ENCODE measurements at places on chromosomes 11 and 22. TPM values are rescaled to one million over a fixed set of nuclear protein-coding genes. Genes with fewer than 3 reads are reported as not detected.

The GGT5 gene
- total RNA-seq, result 3.6 TPM

The MS4A10 gene
- total RNA-seq, result not detected

The PANX3 gene
- not detected for total RNA-seq

The RBMXL2 gene
- total RNA-seq, result 0.10 TPM

The CRYBB2 gene
- total RNA-seq, result 0.39 TPM

The CCDC87 gene
- total RNA-seq, result 2.0 TPM

The OR6T1 gene
- total RNA-seq, result not detected

The VSTM5 gene
- not detected for total RNA-seq

The POU2AF2 gene
- not detected for total RNA-seq

The CENPM gene
- total RNA-seq, result 39.8 TPM

The TIGD3 gene
- 2.4 TPM for total RNA-seq

The PRG2 gene
- not detected for total RNA-seq

The CALCA gene
- total RNA-seq, result not detected

The SHISA8 gene
- total RNA-seq, result 0.62 TPM

The KCNQ1OT1 gene
- total RNA-seq, result 1.3 TPM

The CDC45 gene
- 26.1 TPM for total RNA-seq

The GRAP2 gene
- 0.54 TPM for total RNA-seq

The RAB39A gene
- 3.3 TPM for total RNA-seq

The TSKU gene
- total RNA-seq, result 31.4 TPM

The OR2AG2 gene
- 0.18 TPM for total RNA-seq

The SEC14L6 gene
- total RNA-seq, result not detected

The SUSD2 gene
- 10.6 TPM for total RNA-seq

The MUC2 gene
- 0.08 TPM for total RNA-seq

The KCNJ11 gene
- total RNA-seq, result 0.67 TPM

The P2RY2 gene
- 2.4 TPM for total RNA-seq

The KCNJ1 gene
- not detected for total RNA-seq

The PRDM10 gene
- total RNA-seq, result 12.5 TPM

The IFTAP gene
- total RNA-seq, result 18.2 TPM

The FOLR3 gene
- not detected for total RNA-seq

The HTR3B gene
- not detected for total RNA-seq

The CRYBA4 gene
- total RNA-seq, result not detected

The CARNS1 gene
- 1.0 TPM for total RNA-seq

The NAALAD2 gene
- not detected for total RNA-seq

The CLMP gene
- total RNA-seq, result 1.5 TPM

The CABP4 gene
- not detected for total RNA-seq

The SLC6A5 gene
- not detected for total RNA-seq

The PARVG gene
- total RNA-seq, result 0.21 TPM

The DCDC1 gene
- total RNA-seq, result not detected

The SLC22A12 gene
- not detected for total RNA-seq

The HBB gene
- total RNA-seq, result 0.72 TPM

The GLYATL2 gene
- total RNA-seq, result not detected

The KRTAP5-8 gene
- not detected for total RNA-seq

The MS4A4E gene
- not detected for total RNA-seq

The MMP20 gene
- not detected for total RNA-seq

The MRGPRX4 gene
- total RNA-seq, result not detected

The PAMR1 gene
- 0.13 TPM for total RNA-seq

The PATL1 gene
- total RNA-seq, result 57.0 TPM

The RIBC2 gene
- total RNA-seq, result 2.9 TPM

The OR2D2 gene
- 0.49 TPM for total RNA-seq

The CHRM1 gene
- total RNA-seq, result not detected

The APOA4 gene
- not detected for total RNA-seq

The UCP2 gene
- total RNA-seq, result 68.8 TPM

The NXPE1 gene
- total RNA-seq, result not detected

The DMC1 gene
- 3.2 TPM for total RNA-seq

The TCN1 gene
- total RNA-seq, result not detected

The TH gene
- total RNA-seq, result not detected

The CCDC83 gene
- total RNA-seq, result not detected

The OR56A1 gene
- total RNA-seq, result not detected

The APOA5 gene
- 0.39 TPM for total RNA-seq

The FOLR1 gene
- total RNA-seq, result not detected
